ENCODE measurements at places on chromosomes 5 and 9.

GRCh38 chr5:113044776-113045465 lies 68.3 kb downstream of the DCP2 start:
- no peak for DNase-seq

GRCh38 chr5:134543820-134544614 lies 18.5 kb downstream of the JADE2 start:
- DNase-seq = no peak

- no peak for DNase-seq
Observed at GRCh38 chr5:108727236-108727650, 20.5 kb upstream of the FER start.

DNA sequence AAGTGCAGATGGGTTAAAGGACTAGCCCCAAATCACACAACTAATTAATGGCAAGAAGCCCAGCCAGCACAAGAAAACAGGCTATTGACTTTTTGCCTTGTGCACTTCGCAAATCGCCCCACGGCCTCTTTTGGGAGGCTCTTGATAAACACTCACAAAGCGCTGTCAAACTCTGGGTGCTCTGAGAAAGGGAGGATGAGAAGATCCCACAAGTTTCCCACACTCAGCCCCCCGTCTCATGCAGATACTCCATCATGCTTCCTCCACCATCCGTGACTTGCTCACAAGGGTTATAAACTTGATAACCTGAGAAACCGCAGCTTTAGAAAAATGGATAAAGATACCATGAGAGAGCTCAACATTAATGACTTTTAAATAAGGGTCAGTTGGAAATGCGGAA lies 219.7 kb downstream of the EBF1 start:
- no peak for DNase-seq

- no peak for DNase-seq
Observed at GRCh38 chr9:83707518-83707767, 315 bp downstream of the UBQLN1 start.

DNA sequence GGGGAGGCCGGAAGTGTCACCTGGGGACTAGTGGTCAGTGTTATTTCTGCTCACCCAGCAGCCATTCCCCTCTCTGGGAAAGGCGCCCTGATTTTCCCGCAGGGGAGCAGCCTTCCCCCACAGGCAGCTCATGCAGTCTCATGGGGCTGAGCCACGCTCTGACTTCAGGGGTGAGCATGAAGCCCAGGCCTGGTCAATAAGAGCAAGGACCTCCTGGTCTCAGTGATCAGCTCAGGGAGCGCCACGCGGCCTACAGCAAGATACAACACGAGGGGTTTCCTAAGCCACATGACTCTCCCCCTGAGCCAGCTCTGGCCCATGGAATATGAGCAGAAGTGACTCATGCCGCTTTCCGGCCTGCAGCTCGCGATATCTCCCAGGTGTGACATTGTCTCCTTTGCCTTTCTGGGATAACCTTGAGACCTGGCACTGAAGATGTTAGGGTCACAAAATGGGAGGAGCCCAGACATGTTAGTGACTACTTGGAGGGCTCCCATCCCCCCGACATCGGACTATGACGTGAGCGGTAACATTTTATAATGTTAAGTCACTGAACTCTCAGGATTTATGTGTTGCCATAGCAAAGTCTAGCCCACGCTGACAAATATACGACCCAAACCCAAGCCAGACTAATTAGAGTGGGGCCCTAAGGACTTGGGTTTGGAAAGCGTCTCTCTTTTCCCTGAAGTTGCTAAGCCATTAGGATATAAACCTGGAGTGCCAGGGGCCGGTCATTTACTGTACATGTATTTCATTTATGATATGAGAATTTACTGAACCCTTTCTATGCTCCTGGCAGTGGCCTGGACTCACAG lies 46.5 kb upstream of the GFPT2 start:
- DNase-seq = no peak

- no peak for DNase-seq
Observed at GRCh38 chr5:9838916-9839315, 208.8 kb upstream of the TAS2R1 start.

DNA sequence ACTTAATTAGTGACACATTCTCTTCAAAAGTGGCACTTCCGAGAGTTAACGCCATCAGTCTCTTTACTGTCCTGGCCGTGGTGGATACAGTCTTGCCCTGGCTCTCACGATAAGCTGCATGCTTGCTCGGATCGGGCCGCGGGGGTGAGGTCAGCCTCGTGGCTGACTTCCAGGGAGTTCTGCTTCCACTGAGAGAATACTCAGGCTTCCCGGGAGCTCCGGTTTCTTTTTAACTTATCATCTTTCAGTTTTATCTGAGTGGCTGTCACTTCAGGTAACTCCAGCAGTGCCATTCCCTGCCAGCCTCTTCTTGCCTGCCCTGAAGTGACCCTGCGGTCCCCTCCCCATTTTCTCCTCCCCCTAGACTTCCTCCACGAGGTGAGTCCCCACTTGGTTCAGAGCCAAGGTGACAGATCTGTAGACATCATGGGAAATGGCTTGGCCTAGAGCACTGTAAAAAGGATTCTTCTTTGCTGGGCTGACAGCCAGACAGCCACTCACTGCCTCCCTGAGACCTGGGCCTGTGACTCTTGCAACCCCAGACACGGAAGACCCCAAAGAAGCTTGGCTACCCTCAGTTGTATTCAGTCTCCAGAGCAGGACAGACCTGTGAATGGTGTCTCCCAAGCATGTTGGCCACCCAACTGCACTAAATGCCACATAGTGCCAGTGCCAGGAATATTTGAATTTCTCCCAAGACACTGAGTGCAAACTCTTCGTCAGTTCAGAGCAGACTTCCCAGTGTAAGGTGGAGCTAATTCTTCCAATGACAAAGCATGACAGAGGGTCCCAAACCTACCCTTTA lies 95.1 kb downstream of the DAPK1 start:
- no peak for DNase-seq

GRCh38 chr5:86115164-86115563 lies 502.6 kb upstream of the COX7C start:
- DNase-seq = no peak

- no peak for DNase-seq
Observed at GRCh38 chr5:14748180-14748900, 83.8 kb downstream of the OTULIN start.

- DNase-seq = no peak
Observed at GRCh38 chr9:79672236-79672635, 100.5 kb downstream of the TLE4 start.

GRCh38 chr5:155027993-155028629 lies 14.6 kb downstream of the KIF4B start:
- no peak for DNase-seq

GRCh38 chr9:1184146-1184545 lies 134.0 kb downstream of the DMRT2 start:
- DNase-seq = no peak

- DNase-seq = no peak
Observed at GRCh38 chr5:171823269-171823668, 37.7 kb downstream of the SMIM23 start.

DNA sequence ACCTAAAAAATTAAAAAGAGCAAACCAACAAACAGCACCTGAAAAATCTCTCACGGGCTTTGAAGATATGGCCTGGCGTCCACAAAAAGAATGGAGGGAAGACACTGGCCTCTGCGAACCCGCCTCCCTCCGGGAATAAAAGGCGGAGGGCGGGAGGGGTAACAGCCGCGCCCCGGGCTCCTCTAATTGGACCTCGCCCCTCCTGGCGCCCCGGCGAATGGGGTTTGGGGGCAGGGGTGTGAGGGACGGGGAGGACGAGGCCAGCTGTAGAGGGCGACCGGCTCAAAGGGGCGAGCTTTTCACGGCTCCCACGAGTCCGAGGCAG lies 753 bp downstream of the FANCC start:
- DNase-seq = no peak

DNA sequence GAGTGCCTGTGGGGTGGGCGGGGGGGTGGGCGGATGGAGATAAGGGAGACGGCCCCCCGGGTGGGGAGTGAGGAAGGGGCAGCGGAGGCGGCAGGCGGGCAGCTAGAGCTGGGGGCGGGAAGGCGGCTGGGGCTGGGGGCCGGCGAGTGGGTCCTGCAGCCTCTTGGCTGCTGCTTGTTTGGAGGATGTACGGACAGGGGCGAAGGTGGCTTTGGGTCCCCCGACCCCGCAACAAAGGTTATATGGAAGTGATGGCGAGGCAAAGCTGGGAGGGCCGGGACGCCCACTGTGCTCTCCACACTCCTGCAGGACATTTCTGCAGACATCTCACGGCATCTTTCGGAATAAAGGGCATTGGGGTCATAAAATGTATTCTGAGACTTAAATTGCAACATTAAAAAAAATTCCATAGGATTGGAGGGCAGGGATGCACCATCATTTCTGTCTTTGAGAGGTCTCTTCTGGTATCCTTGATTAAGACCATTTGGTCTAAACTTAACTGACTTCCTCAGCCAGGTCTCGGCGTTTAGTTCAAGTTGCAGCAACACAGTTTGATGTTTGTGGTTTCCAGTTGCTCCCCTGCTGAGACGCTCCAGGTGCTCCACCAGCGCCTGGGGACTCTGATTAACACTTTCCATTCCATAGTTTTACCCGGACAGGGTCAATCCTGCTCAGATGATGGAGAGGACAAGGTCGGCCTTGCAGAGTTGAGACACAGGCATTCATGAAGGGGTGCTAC lies 101.6 kb upstream of the SSBP2 start:
- no peak for DNase-seq

DNA sequence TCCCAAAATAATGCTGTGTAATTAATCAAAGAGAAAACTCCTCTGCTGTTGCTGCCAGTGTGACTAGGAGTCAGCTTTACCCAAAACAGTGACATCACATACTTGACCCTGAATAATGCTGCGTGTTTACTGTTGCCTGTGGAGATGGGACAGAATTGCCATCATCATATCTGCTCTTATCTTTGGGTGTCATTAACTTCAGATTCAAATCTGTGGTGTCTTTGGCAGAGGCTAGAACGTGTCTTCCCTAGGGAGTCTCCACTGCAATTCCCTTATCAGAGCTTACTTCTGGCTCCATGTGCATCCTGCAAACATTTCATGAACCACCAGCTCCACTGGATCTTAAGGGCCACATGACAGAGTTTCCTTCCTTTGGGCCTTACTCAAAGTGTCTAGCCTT lies 88.9 kb upstream of the MRPS30 start:
- no peak for DNase-seq

DNA sequence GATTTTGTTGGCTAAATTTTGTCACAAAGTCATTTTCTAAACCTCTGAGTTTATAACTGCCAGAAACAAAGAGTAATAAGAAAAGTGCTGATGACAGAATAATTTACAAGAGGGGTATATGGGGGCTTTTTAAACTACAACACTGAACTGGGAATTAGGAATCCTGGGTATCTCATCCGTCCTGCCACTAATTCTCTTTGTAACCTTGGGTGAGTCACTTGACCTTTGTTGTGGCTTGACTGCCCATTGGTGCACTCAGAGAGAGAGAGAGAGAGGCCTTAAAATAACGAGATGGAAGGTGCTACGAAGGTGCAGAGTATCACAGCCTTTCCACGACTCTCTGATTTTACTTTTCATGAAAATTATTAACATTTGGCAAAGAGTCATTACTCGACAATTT lies 130.3 kb upstream of the CNTLN start:
- DNase-seq = no peak

DNA sequence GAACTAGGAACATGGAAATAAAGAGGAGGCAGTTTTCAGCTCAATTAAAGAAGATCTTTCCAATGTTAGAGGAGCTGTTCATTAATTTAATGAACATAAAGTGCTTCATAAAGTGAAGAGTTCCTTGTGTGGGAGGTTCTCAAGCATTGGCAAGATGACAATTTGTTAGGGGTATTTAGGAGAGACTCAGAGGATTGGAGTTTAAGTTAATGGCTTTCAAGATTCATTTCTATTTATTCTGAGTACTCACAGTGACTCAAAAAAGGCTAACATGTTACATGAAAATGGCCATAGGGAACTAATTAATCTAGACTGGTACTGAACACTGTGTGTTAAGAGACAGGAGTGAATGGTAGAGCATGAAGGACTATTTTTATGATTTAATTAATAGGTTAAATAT lies 55.4 kb upstream of the CDH12 start:
- DNase-seq = no peak

- no peak for DNase-seq
Observed at GRCh38 chr9:77765781-77766259, 117.7 kb upstream of the GNA14 start.

DNA sequence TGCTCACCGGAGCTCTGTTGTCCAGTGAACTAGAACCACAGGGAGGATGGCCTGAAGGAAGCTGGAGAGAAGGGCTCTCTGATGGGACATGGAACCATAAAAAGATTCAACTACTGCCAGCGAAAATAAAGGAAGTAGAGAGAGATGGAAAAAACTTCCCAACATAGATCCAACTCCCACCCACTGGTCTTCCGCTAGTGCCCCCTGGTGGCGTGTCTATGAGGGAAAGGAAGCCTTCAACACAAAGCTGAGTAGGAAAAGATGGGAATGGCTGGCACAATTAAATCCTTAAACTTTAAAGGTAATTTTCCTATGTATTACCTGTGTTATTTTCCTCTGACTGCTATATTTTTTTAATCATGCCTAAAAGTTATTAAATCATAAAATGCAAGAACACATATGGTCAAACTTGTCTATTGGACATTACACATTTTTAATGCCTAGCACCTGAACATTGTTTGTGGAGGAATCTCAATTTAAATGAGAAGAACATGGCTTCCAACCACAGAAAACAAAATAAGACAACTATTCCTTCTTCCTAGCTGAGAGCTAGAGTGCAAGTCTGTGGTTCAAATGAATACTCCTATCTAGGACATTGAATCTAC lies 51.5 kb downstream of the CEP120 start:
- peak; percentile 0 for DNase-seq

DNA sequence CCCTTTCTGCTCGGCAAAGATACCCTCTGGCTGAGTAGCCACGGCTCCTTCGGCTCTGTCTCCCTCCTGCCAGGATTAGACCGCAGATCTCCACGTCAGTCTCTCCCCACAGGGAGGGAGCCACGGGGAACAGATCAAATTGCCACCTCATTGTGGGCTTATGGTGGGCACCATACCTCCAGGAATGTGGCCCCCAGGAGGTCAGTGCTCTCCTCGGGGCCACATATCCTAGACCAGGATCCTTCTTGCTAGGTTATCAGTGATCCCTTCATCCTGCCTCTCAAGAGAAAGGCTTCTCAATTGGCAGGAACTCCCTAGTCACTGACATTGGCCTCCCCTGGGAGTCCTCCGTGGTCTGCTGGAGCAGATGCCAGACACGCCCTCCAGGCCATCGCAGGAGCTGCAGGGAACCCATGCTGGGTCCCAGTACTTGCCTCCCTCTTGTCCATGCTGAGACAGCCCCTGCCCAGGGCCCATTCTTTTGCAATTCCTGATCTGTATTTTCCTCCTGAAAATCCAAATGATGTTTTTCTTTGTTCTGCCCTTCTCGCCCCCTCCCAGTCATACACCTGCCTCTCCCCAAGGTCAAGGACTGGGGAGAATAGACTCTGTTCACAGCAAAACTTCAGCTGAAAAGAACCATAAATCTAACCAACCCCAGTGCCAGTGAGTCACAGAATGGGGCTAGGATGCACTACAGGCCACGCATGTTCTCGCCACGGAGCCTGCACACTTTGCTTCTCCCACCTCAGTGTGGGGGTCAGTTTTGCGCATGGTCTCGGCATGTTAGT lies 31.6 kb upstream of the ENHO start:
- DNase-seq = no peak

DNA sequence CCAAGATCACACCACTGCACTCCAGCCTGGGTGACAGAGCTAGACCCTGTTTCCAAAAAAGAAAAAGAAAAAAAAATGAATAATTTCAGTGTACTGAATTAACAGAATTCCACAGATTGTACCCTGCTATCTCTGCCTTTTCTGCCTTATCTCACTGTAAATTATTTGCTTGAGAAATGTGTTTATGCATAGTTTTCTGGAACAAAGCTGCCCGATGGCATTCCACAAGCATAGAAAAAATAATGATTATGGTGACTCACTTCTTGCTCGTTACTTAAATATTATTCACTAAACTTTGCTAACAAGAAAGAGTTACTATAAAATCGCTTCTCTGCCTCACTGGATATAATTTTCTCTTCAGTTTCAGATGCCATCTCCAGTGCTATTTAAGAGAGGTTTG lies 88.7 kb upstream of the FAM169A start:
- no peak for DNase-seq
